Activated CD4-positive, alpha-beta T cell treated with anti-CD3 and anti-CD28 coated beads, Interleukin-2, amount 50 U/mL, for 24 hours (primary cell): ENCODE measurements at places on chromosomes 7 and 10.

DNA sequence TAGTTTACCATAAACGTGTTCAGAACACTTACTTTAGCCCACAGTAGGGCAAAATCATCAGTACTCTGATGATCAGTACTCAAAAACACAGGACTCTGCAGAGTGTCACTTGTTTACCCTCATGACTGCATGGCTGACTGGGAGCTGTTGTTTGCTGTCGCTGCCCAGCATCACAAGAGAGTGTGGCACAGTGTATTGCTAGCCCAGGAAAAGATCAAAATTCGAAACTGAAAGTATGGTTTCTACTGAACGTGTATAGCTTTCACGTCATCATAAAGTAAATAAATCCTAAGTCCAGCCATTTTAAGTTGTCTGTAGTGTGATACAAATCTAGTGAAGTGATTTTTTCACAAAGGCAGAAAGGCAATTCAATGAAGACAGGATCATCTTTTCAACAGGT is 184.6 kb downstream of the RAMP3 start:
- no peak for DNase-seq

GRCh38 chr10:62386356-62387320 is 12.5 kb downstream of the ZNF365 start:
- DNase-seq: no peak

GRCh38 chr7:42181566-42181965 is 55.4 kb downstream of the GLI3 start:
- no peak for DNase-seq

- no peak for DNase-seq
Measured at GRCh38 chr7:85638394-85638793, 451.5 kb upstream of the SEMA3D start.

DNA sequence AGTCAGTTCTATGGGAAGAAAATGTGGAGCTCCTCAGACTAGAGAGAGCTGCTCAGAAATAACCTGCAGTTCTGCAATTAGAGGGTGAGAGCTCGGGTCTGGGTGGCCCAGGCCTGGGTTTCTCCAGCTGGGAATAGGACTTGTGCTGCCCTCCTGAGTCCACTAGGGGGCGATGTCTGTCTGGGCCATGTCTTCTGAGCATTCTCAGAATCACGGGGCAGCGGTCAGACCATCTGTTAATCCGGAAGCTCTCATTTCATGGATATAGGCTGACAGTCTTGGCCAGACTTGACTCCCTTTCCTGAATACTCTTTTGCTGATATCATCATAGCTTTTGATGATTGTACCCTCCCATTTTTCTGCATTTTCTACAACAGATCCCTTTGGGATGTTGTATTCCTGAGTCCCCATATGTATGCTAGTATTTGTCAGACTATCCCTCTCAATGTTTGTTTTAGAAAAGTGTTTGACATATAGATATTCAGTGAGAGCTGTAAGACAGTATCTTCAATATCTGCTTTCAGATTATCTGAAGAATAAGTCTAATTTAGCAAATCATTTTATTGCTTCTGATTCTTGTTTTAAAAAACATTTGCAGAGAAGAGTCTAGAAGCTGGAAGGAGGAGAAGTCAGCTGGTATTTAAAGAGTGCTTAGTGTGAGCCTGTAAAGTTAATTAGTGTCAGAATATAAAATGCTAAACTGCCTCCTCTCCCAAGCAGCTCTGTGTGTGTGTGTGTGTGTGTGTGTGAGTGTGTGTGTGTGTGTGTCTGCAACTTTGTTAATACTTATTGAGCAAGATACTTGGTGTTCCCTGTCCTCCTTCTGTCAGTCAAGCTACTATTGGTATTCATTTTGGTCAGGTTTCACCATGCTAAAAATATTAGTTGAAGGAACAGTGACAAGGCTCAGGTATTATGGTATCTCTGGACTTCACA is 38.0 kb downstream of the STARD3NL start:
- peak; percentile 43 for DNase-seq

GRCh38 chr10:73553761-73554160 is 37.4 kb downstream of the USP54 start:
- DNase-seq: no peak

GRCh38 chr10:58394471-58394870 is 9.3 kb downstream of the TFAM start:
- DNase-seq: no peak

DNA sequence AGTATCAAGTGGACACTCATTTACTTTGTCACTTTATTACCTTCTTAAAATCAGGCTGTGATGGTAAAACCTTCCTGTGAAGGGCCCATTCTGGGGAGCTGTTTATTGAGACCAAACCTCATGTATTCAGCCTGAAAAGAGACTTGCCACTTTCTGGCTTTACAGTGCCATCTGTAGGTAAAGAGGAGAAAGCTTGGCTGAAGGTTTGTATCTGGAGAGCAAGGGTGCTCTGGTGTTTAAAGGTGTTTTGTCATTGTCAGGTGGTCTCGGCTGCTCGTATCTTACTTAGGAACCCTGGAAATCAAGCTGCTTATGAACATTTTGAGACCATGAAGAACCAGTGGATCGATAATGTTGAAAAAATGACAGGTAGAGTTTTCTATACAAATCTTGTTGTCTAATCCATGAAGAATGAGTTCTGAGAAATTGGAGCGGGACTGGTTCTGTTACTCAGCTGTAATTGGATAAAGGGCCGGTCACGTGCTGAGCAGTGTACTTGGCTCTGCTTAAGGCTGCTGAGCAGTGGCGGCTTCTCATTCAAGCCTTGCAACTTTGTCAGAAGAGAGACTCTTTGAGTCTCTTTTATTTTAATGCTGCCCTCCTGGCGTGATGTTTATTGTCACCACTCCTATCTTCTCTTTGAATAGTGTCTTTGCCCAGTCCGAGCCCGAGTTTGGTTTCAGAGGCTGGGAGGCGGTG is 46.9 kb downstream of the AP3M1 start:
- no peak for DNase-seq

DNA sequence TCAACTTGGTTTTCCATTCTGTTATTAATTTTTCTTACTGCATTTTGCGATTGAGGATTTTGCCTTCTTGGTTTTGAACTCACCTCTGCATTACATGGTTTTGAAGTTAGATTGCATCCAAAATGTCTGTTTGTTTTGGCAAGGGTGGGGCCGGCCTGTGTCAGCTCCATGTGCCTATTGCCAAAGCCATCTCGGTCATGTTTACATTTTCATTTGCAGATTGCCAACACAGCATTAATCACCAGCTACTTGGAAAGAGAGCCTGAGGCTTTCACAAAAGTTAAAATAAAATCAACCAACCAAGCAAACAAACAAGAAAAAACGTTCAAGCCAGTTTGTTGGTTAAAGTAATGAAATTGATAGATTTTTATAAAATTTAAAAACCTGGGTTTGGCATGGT is 695.8 kb downstream of the TYW1 start:
- no peak for DNase-seq

- no peak for DNase-seq
Measured at GRCh38 chr10:22319980-22320558, 830 bp upstream of the BMI1 start.

- no peak for DNase-seq
Measured at GRCh38 chr10:8300925-8301324, 246.4 kb downstream of the GATA3 start.
